Glomerular endothelial cell (primary cell): ENCODE measurements at places on chromosomes 4 and X.

DNA sequence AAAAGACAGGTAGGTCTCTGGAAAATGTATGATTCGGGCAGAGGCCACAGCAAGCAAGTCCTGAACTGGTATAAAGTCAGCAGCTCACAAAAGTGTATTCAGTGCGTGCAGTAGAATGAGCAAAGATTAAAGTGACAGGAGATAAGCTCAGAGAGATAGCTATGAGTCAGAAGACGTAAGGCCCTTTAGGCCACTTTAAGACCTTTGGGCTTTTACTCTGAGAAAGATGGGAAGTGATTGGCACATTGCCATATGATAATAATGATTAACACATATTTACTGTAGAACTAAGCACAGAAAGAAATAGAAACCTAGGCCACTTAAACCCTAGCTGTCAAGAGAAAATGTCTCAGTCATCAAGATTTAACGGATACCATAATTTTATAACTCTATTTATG lies 51.7 kb downstream of the TBCK start:
- DNase-seq = no peak

GRCh38 chr4:20643631-20644030 lies 56.6 kb upstream of the PACRGL start:
- no peak for DNase-seq

DNA sequence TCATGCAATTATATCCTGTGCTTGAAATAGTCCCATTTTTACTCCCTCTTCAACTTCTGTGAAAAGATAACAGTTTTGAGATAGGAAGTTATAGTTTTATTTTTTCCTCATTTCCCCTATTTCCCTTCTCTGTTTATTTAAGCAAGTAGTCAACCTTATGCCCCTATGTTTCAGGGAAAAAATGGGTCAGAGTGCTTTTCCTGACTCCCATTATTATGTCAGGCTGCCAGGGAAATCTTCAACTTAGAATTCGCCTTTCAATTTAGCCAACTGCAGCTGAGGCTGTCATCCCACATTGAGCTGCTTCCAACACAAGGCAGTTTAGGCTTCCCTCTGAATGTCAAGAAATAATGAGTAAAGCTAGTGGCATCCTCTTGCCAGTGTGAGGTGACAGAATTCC lies 42.3 kb downstream of the NXT2 start:
- no peak for DNase-seq

DNA sequence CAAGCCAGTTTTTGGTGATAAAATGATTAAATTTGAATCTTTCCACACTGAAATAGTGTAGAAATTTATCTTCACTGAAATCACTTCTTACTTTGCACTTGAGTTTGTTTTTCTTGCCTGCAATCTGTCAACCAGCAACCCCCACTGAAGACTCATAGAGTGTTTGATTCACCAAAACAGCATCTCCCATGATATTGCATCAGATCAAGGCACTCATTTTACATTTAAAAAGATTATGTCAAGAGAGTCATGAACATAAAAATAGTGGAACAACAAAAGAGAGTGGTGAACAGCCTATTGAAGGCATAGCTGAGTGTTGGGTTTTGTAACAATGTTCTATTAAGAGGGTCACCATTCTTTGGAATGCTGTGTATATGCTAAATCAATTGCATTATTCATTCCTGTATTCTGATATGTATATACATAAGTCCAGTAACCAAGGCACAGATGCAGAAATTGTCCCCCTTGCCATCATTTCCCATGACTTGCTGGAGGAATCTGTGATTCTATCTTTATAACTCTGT lies 1934.9 kb downstream of the ARAP2 start:
- DNase-seq = no peak

DNA sequence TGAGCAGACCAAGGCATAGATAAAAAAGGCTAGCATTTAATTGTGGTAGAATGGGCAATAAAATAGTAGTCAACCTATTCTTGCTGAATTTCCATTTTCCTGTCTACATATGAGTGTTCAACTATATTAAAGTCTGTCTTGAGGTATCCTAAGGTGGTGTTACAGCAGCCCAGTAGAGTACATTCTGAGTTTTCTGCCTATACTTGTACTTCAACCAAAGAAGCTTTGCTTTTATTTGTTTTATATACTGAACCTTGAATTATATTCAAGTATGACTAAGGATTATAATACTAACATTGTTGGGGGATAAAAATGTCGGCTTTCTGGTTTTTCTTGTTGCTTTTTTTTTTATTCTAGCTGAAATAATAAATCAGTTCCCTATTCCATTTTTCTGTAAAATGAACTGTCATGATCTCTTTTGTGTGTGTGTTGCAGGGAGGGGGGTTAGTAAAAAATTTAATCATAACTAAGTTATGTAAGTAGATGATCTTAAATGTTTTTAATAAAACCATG lies 106.7 kb downstream of the PDLIM5 start:
- no peak for DNase-seq

GRCh38 chr4:147590249-147590920 lies 26.8 kb upstream of the TMEM184C start:
- DNase-seq = peak; percentile 61

DNA sequence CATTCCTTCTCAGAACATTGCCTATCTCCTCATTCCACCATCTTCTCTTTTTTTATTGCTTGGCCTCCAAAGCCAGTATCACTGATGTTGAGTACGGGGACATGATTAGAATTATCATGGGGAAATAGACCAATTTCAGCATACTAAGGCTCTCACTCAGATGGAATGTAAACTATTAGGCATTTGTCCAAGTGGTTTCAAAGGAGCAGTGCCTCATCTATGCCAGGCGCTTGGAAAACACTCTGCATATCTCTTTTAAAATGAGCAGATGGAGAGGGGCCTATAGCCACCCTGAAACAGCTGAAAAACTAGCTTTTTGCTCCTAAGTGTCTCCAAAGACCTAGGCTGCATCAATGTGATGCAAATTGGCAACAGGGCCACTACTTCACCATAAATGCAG lies 150.8 kb upstream of the DIPK2B start:
- no peak for DNase-seq

DNA sequence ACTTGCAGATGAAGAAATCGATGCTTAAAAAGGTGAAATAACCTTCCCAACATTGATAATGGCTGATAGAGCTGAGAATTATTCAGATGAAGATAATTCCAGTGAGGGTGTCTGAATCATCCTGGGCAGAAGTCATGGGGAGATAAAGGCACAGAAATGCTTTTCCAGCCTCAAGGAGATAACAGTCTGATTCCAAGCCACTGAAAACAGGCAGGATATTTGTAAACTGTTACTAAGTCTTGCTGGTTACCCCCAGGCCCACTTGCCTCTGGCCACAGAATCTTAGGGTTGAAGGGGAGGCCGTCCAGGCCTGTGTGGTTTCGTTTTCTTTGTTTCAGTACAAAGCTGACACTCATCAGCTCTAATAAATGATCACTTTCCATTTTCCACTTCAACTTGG lies 158.5 kb downstream of the SH3KBP1 start:
- no peak for DNase-seq

- DNase-seq = no peak
These were observed 25.2 kb upstream of the PNMA5 start for GRCh38 chrX:153019166-153019565.

- DNase-seq = no peak
These were observed 12.4 kb downstream of the YIPF6 start for GRCh38 chrX:68511255-68511654.

GRCh38 chrX:30304866-30305265 lies 4.3 kb downstream of the NR0B1 start:
- DNase-seq = no peak

GRCh38 chr4:184368290-184368689 lies 106.1 kb downstream of the IRF2 start:
- no peak for DNase-seq

GRCh38 chrX:3520458-3520857 lies 174.0 kb upstream of the MXRA5 start:
- DNase-seq = no peak

- DNase-seq = no peak
These were observed 89.7 kb downstream of the PDHA2 start for GRCh38 chr4:95929448-95930064.

DNA sequence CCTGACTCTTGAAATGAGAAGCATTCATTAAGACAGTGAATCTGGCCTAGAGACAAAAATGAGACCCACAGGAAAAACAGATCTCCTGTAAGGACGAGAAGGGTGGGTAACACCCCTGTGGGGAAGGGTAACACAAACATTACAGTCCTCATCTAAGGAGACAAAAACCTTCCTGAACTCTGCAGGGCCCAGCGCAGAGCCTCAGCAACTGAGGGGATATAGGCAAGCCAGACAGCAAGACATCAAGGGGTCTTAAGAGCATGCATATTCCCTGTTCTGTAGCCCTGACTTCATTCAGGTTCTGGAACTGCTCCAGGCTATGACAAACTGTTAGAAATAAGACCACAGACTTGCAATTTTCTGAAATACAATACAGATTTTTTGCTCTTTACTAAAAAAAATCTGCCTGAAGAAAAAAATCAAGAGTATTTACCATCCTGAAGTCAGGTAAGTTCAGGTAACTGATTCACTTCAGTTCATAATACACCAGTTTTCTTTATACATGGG lies 15.5 kb downstream of the COX18 start:
- no peak for DNase-seq

DNA sequence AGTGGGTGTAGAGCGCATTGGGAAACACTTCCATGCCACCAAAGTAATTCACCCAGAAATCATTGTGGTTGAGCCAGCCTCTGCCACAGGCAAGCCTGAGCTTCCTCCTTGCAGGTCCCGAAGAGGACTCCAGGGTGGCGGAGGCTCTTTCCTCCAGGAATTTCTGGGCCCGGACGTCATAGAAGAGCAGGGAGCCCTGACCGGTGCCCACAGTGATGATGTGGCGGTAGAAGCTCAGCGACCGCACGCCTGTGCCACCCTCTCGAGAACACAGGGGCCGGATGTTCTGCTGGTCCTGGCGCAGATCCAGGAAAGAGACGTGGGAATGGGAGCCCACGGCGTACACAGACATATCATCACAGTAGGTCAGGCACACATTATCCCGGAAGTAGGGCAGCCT lies 1.3 kb downstream of the DCAF12L1 start:
- no peak for DNase-seq
